ENCODE measurements at places on chromosomes 7 and 10.
A peak's percentile ranks its signal among the peaks of the same experiment; 100 is the strongest.

DNA sequence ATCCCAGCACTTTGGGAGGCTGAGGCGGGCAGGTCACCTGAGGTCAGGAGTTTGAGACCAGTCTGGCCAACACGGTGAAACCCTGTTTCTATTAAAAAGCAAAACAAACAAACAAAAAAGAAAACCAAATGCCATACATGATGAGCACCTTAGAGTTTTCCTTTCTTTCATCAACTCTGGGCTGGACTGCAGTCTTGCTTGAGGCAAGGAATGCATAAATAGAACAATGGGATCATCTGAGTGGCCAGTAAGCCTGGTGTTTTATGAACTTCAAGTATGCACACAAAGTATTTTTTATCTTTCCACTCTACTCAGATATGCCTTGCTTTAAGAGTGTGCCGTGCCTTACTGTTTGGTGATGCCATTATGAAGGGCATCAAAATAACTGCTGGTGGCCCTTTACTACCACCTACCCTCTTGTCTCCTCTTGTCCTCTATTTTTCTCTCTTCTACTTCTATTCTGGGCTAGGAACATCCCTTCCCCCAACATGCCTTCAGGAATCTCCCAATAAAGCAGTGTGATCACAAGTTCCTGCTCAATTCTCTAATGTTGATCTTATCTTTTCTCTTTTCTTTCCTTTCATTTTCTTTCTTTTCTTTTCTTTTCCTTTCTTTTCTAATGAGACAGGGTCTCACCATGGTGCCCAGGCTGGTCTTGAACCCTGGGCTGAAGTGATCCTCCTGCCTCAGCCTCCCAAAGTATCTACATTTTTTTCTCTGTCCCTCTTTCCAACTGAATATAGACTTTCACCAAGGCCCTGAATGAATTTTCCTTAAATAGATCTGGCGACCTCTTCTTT is 10.2 kb downstream of the SCD start:
- no peak for DNase-seq

DNA sequence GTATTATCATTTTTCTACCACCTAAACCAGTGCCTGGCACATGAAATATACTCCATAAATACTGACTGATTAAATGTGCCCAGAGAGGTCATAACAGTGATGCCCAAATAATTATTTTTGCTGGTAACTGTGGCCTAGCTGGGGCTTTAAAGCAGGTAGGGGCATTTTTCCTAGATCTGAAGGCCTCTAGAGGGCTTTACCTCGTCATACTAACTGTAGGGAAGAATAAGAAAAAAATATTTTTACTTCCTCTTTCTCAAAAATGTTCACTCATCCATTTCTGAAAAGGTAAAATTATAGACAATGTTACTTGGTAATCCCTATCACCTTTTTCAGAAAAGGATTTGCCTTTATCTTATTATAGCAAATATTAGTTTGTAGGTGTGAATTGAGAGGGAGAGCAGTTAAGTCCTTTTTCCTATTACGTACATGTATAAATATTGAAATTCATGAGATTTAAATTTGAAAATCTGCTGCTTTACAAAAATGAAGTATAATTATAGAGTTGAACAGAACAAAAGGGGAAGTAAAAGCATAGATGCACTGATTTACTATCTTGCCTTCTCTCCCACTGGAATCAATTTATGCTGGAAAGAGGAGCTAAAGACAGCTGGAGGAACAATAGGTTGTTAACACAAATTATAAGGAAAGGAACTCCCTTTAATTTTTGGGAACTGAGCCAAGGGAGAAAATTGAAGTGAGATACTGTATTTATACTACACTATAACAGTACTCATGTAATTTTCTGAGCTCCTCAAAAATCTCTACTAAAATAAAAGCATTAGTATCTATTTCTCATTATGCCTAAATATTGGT is 71.5 kb upstream of the NOBOX start:
- DNase-seq, result no peak

DNA sequence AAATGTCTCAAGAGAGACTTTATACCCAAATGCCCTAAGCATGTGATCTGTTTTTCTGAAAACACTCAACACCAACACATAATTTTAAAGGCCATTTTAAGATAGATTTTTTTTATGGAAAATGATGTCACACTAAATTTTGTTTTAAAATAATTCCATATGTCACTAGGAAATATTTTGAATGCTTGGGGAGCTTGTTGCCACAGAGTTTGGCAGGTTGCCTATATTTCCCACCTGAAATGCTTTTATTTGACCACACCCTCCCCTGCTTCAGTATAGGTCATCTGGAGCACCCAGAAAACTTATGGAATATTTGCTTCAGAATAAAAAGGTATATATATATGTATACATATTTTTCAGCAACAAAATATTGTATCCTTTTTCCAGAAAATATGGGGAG is 180.0 kb upstream of the ANK3 start:
- DNase-seq, result no peak

GRCh38 chr7:20197125-20197748 is 19.9 kb downstream of the MACC1 start:
- no peak for DNase-seq

DNA sequence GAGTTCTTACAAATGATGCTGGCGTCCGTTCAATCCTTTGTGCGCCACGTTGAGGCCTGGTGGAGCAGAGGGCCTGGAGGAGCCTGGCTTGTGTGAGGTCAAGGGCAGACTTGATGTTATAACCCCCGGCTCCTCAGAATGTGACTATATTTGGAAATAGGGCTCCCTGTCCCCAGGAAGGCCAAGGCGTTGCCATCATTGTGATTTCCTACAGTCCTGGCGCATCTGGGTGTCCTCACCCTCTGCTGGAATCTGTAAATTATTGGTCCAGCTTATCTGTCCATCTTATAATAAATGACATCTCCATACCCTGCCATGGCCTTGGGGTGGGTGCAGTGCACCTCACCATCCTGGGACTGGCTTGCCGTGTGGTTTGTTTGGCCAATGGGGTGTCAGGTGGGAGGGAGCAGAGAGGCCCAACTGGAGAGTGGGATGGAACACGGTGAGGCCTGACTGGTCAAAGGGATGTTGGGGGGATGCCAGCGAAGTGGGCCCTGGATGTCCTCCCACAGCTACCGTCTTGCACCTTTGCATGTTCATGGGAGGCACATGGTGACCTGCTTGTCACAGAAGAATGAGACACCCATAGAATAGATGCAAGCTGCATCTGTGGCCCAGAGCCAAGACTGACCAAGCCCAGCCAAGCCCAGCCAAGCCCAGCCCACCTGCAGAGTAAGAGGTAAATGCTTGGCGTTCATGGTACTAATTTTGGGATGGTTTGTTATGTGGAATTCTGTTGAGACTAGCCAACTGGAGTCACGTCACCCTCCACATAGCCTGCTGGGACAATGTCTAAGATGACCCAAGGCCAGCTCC is 11.1 kb upstream of the LRRC27 start:
- DNase-seq, result no peak

GRCh38 chr7:4814433-4814832 is 39.0 kb downstream of the AP5Z1 start:
- DNase-seq, result no peak

DNA sequence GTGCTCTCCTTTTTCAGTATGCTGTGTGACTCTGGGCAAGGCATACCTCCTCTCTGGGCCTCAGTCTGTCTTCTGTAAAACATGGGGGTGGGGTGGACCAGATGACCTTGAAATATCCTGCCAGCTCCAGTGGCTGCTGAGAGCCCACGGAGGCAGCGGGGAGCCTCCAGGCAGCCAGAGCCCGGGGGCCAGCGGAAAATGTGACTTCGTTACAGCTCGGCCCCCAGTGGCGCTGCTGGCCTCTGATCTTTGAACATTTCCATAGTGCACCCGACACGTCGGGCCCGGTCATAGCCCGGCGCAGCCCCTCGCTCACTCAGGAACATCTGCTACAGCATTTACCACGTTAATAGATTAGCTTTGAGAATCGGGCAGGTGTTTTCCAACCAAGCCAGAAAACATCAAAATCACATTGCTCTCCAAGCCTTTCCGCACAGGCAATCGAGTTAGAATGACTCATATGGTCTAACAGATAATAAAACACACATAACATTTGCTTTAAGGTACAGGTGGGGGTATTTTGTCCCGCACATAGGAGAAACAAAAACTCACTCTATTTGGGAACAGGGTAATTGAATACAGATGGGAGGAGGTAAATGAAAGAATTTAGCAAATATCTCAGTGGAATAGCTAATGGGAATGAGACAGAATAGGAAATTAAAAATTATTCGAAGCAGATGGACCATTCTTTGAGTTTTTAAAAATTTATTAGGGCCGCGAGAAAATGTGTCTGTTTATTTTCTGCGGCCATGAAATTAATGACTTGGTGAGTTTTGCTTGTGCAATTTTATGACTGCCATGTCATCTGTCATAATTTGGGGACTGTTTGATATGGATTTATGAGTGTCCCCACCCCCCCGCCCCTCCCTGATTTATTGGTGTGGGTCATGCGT is 26.3 kb upstream of the COMTD1 start:
- DNase-seq, result no peak

DNA sequence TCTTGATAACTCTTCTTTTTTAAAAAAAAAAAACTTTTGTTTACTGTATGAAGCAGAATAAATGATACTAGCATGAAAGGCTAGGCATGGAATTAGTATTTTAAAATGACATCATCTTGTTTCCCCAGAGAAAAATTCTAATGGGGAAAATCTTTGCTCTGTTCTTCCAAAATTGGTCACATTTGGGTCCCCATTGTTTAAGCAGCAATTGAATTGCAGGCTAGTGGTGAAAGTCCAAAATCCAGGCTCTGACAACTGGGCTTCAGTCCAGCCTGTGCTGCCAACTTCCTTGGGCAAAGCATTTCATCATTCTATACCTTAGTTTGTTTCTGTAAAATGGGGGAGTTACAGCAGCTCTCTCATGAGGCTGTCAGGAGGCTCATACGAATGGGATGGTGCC is 726.4 kb downstream of the KCNMA1 start:
- no peak for DNase-seq

DNA sequence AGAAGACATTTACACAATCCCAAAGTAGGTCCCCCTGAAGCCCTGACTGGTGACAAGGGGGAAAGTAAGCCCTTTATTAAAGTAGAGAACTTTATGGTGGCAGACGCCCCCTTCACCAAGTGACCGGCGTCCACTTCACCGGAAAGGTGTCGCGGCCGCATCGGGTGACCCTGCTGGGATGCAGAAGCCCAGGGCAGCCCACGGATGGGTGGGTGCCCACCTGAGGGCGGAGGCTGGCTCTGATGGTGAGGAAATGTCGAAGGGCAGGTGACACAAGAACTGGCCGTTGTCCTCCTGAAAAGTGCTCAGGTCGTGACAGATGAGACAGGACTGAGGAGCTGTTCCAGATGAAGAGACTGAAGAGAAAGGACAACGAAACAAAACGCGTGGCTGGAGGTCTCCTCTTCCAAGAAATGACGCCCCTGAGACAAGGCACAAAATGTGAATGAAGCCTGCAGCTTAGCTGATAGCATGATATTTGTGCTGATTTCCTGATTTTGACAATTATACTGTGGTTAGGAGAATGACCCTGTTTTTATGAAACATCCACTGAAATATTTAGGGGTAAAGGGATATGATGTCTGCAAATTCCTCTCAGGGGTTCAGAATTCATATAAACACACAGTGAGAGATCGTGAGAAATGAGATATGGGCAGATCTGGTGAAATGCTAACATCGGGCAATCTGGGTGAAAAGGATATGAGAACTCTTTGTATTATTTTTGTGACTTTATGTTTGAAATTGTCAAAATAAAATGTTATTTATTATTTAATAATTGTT is 123.9 kb downstream of the PRKAG2 start:
- no peak for DNase-seq

GRCh38 chr7:123615344-123615743 is 13.7 kb downstream of the ASB15 start:
- DNase-seq, result no peak

- DNase-seq, result peak; percentile 72
Measured at GRCh38 chr7:75756991-75757676, 14.9 kb downstream of the CCL26 start.

- peak; percentile 94 for DNase-seq
Measured at GRCh38 chr10:114173921-114174694, at the start of gene CCDC186. CCDC186 (minus strand) TSS chr10:114174203; CDS start chr10:114163268, 10,935 bp downstream.

DNA sequence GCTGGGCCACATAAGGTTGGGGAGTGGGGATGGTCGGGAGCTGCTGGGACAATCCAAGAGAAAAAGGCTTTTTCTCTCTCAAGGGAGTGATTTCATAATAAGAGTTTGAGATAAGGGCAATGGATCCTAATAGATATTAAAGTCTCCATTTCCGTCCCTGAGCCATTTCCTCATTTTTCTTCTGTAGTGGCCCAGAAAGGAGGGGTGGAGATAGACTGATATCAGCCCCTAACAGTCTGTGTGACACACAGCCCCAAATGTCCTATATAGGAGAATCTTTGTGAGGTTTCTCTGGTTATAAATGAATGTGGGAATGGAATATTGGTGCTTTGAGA is 35.2 kb downstream of the PRSS2 start:
- DNase-seq, result no peak

- DNase-seq, result no peak
Measured at GRCh38 chr7:47360301-47360900, 221.5 kb downstream of the TNS3 start.

DNA sequence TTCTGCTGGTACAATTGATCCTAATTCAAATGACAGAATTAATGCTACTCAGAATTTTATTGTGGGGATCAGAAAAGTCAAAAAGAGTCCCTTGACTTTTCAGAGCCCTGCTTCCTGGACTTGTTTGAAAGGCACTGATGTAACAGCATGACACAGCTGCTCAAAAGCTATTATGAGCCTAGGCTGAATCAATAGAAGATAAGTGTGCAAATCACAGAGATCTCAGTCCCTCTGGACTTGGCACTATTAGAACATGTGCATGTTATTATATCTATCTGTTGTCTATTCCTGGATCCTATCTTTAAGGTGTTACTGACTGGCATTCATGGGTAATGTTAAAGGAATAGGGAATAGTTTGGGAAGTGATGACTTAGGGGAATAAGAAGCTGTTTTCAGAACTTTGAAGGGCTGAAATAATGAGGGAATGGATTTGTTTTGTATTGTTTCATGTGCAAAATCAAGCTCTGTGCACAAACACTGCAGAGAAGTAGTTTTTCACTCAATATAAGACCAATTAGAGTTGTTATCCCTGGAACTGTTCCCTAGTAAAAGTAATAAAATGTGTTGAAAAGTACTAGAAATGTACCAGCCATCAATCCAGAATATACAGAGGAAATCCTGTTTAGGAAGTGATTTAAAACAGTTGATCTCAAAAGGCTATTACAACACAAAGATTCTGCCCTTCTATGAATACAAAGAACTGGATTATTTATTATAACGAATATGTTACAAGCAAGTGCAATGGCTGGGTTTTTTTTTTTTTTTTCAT is 814.9 kb upstream of the C7orf33 start:
- no peak for DNase-seq

- DNase-seq, result peak; percentile 31
Measured at GRCh38 chr7:96250776-96251361, 71.0 kb downstream of the SLC25A13 start.
